ENCODE measurements at places on chromosomes 16 and 17.

DNA sequence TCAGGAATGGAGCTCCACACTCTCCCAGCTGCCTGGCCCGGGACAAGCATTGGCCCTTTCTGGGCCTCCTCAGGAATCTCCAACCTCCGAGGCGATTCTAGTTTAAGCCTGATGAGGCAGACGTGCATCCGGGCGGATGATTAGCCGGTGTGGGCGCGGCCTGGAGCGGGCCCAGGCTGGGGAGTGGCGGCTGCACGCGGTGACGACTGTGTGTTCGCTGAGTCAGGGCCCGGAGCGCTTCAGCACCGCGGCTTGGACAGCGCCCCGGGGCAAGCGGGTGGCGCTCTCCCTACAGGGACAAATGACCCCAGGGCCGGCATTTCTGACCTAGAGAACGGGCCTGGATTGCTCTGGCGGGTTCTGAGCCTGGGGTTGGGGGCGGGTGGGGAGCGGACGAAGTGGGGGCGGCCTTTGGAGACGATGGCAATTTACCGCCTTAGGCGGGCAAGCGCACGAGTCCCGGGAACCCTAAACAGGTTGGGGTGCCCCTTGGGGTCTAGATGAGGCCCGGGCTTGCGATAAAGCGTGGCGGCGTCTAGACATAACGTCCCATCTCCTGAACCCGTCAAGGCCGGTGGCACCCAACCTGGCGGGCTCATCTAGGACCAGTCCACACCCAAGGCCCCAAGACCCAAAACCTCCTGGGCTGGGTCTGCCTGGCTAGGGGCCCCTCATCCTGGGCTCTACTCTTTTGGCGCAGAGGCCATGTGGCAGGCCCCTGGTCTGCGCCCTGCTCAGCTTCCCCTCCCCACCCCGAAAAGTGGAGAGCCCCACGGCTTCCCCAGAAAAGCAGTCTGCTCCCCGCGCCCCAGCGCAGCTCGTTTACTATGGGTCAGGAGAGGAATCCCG lies 22.3 kb upstream of the ZNHIT3 start:
- DNase-seq: peak; percentile 64

GRCh38 chr16:89322321-89323119 lies 105.0 kb downstream of the ZNF778 start:
- DNase-seq: no peak

- no peak for DNase-seq
Observed at GRCh38 chr17:64128787-64129514, 993 bp downstream of the ERN1 start.

DNA sequence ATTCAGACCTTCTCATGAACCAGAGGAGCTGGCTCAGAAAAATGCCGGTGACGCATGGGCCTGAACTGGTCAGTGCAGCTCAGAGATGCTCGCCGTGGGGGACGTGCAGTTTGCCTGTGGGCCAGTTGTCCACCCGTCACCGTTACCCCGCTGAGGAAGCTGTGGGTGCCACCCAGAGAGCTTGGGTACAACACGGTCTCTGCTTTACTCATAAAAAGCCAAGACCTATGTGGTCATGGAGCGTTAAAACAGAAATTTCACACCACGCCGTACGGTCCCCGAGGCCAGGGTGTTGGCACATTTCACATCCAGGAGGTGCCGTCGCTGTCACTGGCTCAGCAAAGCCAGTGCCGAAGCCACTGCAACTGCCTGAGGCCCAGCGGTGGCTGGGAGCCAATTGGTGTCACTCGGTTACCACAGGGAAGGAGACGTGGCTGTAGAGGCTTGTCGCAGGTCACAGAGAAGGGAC lies 120.9 kb downstream of the METRNL start:
- no peak for DNase-seq
